Stimulated activated CD8-positive, alpha-beta memory T cell treated with anti-CD3 and anti-CD28 coated beads, Interleukin-7, amount 100 ng/mL, for 48 hours (primary cell): ENCODE measurements at places on chromosomes 7 and 10.

- no peak for DNase-seq
Measured at GRCh38 chr7:155468785-155469148, 10.8 kb downstream of the EN2 start.

DNA sequence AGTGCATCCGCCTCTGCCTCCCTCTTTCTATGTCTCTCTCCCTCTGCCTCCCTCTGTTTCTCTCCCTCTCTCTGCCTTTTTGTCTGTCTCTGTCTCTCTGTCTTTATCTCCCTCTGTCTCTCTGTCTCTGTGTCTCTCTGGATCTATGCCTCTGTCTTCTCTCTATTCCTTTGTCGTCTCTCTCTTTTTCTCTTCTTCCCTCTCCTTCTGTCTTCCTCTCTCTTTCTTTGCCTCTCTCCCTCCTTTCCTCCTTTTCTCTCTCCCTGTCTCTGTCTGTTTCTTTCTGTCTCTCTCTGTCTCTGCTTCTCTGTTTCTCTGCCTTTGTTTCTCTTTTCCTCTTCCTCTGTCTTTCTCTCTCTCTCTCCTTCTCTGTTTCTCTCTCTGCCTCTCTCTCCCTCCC, 678.8 kb upstream of the NRP1 start:
- no peak for DNase-seq

DNA sequence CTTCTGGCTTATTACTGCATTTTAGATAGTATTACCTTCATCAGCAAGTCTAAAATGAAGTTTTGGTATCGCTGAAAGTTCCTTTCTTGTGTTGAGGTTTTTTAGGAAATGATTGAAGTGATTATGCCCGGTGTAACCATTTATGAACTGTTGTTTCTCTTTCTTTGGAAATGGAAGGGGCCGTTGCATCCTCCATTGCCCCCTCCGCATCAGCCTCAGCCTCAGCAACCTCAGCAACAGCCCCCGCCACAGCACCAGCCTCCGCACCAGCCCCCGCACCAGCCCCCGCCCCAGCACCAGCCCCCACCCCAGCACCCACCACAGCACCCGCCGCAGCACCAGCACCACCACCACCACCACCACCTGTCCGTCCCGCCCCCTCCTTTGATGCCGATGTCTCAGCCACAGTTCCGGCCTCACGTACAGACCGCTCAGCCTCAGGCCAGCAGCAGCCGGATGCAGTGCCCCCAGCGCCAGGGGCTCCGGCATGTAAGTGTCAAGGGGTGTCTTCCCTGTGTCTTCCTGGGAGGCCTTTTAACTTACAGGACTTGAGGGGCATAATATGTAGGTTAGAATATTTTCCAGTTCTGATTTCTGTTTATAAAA, 72.6 kb downstream of the SHH start:
- DNase-seq = no peak

DNA sequence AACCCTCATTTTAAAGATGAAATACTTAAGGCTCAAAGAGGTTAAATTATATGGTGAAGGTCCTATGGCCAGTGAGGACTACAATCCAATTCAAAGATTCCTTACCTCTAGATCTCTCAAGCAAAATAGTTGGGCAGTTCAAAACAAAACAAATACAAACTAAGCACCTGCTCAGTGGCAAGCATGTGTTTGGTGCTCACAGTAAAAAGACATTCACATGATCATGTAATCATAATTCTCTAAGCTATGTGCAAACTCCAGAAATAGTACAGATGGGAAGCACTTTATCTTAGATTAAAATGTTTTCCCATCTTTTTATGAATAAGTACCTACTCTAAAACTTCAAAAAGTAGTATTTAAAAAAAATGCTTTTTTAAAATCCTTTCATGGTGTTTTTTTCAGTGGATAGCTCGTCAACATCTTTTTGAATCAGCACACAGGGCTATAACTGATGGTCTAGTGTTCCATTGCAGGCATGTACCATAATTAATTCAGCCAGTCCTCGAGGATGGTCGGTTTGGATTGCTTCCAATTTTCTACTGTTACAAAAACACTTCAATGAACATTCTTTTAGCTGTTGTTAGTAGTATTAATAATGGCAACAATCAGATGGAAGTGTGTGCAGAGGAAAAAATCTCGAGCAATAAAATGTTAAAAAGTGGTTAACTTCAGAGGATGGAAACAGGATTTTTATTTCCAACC, 58.4 kb downstream of the CHCHD3 start:
- DNase-seq = no peak

DNA sequence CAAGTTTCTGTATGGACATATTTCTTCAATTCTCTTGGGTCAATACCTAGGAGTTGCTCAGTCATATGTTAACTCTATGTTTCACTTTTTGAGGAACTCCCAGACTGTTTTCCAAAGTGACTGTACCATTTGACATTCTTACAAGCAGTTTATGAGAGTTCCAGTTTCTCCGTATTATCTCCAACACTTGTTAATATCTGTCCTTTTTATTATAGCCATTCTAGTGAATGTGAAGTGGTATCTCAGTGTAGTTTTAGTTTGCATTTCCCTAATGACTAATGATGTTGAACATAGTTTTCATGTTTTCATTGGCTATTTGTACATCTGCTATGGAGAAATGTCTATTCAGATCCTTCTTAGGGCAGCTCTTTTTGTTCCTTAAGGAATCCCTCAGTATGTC, 531.0 kb upstream of the GALNT17 start:
- no peak for DNase-seq

- DNase-seq = no peak
Measured at GRCh38 chr7:159108941-159109652, 35.6 kb downstream of the VIPR2 start.

DNA sequence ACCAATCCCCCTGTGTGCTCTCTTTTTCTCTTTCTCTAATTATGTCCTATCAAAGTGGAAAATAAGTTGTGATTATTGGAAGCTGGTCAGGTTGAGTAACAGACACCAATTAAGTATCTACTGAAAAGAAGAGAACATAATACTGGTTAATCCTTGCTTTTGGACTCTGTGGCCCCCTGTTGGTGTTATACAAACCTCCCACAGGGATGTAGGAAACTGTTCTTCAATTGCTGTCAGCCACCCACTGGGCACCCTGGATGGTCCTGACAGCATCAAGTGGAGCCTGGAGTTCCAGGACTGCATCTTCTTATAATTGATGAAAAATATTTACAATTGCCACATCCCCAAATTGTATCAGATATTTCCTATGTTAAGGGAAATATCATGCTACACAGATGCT, 939.7 kb downstream of the KCNMA1 start:
- DNase-seq = no peak

DNA sequence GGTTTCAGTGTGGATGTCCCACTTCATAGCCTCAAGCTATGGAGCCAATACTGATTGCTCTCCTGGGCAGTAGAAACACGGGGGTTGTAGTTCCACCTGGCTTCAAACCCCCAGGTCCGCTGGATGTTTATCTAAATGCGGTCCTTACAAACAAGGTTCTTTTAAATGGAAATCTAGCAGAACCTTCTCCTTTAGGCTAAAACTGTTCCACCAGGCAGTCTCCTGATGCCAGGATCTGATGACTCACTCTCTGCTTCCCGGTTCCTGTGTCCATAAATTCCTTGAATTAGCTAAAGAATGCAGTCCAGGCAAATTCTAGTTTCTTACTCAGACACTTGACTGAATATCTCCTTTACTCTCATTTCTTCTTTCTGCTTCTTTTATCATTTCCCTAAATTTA, 108.4 kb upstream of the FAM3C start:
- no peak for DNase-seq

- no peak for DNase-seq
Measured at GRCh38 chr7:39952374-39952773, 2.3 kb downstream of the CDK13 start.

GRCh38 chr10:94630017-94630688, 53.4 kb upstream of the CYP2C18 start:
- DNase-seq = no peak

DNA sequence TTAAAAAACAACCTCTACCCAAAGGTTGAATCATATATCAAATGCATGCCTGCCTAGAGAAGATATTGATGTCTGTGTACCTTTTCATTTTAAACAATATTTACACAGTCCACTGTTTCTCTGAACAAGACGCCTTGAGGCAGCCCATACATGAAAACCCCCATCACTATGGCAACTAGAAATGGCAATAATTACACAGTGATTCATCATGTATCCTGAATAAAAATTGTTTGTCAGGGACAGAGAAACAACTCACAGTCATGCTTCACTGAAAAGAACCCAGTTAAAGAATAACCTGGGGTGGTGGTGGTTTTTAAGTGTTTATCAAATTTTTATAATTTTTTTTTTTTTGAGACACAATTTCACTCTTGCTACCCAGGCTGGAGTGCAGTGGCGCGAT, 19.7 kb downstream of the DNAJC12 start:
- no peak for DNase-seq

GRCh38 chr7:6545398-6546126, 5.7 kb downstream of the GRID2IP start:
- DNase-seq = no peak

GRCh38 chr10:126538439-126539135, 131.9 kb downstream of the C10orf90 start:
- DNase-seq = no peak

- DNase-seq = no peak
Measured at GRCh38 chr10:59332581-59332980, 29.8 kb downstream of the FAM13C start.

DNA sequence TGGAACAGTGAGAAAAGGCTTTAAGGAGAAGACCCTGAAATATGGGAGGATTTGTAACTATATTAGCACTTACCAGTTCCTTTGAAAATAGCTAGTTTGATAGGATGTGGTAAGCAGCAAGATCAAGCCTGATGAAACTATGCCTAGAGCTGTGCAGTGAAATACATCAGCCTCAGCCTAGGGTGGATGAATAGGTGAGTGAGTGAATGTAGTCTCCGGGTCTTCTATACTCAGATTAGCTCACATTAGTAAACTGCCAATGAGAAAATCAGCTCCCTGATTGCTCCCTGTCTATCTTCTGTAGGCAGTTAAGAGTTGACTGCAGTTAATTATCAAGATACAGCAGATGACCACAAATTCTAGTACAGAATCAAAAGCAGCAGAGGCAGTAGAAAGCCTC, 89.6 kb downstream of the ELAPOR2 start:
- DNase-seq = no peak

DNA sequence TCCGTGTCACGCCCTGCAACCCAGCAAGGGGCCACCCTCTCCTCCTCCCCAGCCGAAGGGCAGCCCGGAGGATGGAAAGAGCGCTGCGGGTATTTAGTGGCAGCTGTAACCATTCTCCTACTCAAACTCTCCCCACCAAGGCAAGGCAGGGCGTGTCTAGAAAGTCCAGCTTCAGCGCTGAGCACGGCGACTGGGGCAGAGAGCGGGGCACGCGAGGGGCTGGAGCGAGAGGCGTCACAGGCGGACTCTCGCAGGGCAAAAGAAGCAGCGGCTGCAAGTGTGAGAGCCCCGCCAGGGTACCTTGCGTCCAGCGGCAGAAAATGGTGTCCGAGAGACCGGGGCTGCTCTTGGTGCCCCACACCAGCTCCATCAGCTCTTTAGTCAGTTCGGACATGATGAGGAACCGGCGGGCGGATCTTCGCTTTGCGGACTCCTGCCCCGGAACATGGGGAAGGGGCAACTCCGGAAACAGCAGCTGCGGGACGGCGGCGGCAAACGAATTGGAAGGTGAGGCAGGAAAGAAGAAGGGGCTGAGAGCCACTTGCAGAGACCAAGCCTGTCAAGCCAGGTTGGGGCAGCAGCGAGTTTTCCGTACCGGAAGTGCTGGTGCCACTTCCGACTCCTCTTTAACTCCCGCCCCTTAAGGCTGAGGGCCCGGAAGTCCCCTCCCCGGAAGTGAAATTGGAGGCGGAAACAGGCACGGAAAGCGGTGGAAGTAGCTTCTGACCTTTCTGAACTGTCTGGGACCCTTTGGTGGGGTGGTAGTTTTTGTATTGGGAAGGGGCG, at the start of gene MINDY3:
MINDY3 (minus strand) TSS at position 602 of the 786 bp plus-strand sequence; CDS start at position 394, 208 bp downstream.
- peak; percentile 50 for DNase-seq

DNA sequence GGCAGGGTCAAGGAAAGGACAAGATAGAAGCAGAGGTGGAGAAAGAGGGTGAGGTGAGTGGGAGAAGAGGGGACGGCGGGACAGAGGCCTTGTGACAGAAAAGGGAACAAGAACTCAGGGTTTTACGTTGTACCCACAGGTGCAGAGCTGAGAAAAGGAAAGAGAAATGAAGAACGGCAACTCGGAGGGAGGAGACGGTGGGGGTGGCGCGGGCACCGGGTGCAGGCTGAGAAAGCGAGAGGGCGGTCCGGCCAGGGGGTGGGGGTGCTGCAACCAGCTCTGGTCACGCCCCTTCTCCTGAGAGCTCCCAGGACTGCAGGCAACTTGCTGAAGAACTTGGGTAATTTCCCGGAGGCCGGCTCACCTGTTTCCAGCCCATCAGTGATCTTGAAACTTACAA, 65.3 kb downstream of the CARD11 start:
- peak; percentile 93 for DNase-seq

- DNase-seq = no peak
Measured at GRCh38 chr7:47814905-47815613, 133.2 kb downstream of the PKD1L1 start.

DNA sequence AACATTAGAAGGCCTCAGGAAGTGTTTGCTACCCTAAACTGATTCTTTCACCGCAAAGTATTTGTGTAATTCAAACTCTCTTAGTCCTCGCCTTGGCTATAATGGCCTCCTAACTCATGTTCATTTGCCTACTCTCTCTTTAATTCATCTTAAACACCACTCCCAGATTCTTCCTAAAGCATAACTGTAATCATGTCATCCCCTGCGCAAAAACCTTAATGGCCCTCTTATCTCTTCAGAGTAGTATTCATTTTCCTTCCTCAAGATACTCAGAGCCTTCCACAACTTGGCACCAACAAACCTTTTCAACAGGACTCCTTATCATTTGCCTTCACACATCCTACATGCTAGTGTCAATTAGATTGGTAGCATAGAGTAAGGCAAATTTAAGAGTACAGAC, 42.9 kb downstream of the CSTF2T start:
- DNase-seq = no peak

- no peak for DNase-seq
Measured at GRCh38 chr7:47441796-47442604, 139.9 kb downstream of the TNS3 start.

DNA sequence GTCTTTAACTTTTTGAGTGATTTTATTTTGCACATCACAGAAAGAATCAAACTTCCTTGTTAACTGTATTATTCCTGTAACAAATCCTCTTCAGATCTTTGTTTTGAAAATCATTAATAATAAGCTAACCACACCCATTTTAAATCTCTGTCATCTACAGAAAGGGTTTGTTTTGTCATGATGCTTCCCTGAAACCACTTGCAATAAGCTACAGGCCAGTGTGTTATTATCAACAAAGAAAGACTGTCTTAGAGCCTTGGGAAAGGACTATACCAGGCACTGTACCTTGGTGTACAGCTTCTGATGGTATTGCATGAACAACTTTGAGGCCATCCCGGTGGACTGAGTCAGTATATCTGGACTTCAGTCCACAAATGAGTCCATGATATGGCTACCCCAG, 145.3 kb upstream of the FAM3C start:
- DNase-seq = no peak

GRCh38 chr10:23343591-23344240, 881 bp downstream of the C10orf67 start:
- peak; percentile 31 for DNase-seq
